ENCODE measurements at places on chromosomes 6 and 20.

GRCh38 chr6:25263657-25264056 is 15.5 kb upstream of the CARMIL1 start:
- no peak for DNase-seq

GRCh38 chr6:161407581-161407980 is 133.7 kb upstream of the AGPAT4 start:
- DNase-seq = no peak

DNA sequence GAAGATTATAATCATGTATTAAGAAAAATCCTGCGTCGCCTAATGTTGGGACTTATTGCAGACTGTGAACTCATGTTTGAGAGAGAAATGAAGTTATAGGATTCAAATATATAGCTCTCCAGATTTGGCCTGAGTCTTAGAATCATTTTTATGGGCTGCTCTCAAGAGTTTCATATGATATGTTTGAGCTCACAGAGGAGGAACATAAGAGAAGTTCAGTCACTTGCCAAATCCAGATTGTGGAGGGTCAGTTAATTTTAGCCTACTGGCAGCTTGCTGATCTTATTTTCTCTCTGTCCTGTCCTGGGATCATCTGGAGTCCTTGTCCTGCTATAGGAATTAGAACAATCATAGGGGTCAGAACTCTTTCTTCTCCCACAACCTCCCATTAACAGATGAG is 186.1 kb upstream of the SUPT3H start:
- no peak for DNase-seq

- DNase-seq = no peak
These were observed 191.9 kb downstream of the BCAS1 start for GRCh38 chr20:53878262-53879047.

DNA sequence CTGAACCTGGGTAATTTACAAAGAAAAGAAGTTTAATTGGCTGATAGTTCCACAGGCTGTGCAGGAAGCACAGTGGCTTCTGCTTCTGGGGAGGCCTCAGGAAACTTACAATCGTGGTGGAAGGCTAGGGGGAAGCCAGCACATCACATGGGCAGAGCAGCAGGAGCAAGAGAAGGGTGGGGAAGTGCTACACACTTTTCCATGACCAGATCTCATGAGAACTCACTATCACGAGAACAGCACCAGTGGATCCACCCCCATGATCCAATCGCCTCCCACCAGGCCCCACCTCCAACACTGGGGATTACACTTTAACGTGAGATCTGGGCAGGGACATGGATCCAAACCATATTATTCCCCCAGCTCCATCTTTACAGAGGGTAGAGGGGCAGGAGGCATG is 166.4 kb downstream of the NFATC2 start:
- DNase-seq = no peak

DNA sequence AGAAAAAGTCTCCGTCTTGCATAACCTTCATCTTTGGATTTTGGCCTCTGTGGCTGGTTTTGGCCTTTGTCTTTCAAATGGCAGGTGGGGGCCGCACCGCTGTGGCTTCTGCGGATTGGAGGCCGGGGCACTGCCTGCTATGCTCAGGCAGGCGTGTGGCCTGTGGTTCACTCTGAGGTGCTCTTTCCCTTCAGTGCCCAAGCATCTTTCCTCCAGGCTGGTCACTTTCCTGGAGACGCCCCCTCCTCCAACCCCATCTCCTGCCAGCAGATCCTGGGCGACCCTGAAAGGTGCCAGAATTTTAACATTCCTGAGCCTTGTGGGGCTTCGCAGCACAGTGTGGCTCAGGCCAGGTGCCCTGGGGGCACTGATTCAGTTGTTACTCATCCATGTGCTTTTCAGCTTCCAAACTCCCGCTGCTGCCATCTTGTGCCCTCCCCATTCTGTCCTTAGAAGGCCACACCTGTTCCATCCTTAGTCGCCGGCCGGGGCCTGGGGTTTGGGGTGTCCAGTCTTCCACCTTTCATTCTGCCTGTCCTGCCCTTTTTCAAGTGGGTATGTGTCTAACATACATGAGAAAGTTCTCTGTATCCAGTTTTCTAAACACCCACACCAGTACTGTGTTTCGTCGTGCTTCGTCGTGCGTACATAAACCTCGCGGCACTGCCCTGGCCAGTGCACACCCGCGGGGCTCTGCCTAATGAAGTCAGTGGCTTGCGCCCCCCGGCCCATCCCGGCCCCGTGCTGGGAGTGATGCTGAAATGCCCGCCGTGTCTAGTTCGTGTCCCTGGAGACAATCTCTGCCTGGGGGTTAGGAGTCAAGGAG is 12.1 kb downstream of the SS18L1 start:
- no peak for DNase-seq

- no peak for DNase-seq
These were observed 142.5 kb upstream of the FERMT1 start for GRCh38 chr20:6265204-6265904.

GRCh38 chr6:169035385-169036240 is 218.0 kb downstream of the THBS2 start:
- DNase-seq = no peak

DNA sequence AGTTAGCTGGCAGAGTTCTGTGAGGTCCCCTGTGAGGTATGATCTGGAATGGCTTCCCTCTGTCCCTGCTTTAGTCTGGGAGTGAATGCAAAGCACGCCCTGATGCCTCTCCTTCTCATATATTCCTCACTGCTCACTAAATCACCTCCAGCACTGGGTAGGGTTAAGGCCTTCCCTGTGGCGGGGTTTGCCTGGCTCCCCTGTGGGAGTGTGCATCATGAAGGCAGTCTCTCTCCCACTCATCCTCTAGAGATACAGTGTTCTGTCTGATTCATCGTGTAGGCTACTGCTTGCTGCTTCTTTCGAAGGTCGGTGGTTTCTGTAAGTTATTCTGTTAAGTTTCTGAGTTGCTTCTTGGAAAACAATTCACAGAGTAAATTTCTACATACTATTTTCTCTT is 420.0 kb upstream of the EYS start:
- no peak for DNase-seq

DNA sequence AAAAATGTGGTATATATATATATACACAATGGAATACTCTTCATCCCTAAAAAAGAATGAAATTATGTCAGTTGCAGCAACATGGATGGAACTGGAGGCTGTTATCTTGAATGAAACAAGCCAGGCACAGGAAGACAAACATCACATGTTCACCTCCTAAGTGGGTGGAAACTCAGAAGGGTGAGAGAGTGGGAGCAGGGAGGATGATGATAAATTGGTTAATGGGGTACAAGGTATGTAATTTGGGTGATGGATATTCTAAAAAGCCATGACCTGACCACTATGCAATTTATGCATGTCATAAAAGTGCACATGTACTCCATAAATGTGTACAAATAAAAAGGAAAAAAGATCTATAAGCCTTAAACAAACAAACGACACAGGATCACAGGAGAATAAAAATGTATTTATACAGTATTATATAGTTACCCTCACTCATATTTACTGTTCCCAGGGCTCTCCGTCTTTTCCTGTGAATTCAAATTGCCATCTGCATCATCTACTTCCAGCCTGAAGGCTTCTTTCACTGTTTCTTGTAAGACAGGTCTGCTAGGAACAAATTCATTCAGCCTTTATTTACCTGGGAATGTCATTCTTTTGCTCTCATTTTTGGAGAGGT is 89.8 kb downstream of the SYNDIG1 start:
- no peak for DNase-seq

GRCh38 chr6:167499161-167499660 is 174.3 kb downstream of the TTLL2 start:
- DNase-seq = no peak

GRCh38 chr6:2659882-2660281 is 90.8 kb downstream of the MYLK4 start:
- no peak for DNase-seq

DNA sequence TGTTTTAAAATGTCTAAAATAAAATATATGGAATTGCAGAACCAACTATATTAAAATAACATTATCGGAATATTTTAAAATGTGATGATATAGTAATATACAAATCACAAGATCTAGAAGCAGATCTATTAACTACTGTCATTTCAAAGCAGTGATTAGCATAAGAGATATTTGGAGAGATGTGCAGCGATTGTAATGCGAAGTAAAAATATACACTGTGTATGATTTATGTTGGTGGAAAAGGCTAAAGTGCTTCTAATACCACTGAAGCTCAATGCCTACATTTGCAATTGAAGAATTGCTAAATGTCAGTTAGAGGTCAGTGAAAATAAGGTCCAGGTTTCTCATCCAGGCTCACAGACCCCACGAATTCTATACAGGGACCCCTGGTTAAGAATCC is 248.6 kb upstream of the PLN start:
- DNase-seq = no peak

DNA sequence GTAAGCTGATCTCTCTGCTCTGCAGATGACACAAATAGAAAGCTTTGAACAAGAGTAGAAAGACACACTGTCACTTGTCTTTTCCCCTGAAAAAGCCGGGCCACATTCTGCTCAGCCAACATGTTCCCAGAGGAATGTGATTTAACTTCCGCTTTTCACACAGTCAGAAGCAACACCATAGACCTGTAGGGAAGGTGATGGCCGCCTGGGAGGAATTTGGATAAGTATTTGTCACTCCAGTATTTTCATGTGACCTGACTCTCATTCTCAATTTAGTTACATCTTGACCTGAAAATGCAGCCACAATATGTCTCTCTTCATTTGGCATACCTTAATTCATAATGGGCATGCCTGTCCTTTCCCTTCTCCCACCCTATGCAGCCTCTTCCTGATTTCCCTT is 2.0 kb upstream of the GRM1 start:
- DNase-seq = no peak

GRCh38 chr6:5205877-5206850 is 54.6 kb downstream of the LYRM4 start:
- no peak for DNase-seq

DNA sequence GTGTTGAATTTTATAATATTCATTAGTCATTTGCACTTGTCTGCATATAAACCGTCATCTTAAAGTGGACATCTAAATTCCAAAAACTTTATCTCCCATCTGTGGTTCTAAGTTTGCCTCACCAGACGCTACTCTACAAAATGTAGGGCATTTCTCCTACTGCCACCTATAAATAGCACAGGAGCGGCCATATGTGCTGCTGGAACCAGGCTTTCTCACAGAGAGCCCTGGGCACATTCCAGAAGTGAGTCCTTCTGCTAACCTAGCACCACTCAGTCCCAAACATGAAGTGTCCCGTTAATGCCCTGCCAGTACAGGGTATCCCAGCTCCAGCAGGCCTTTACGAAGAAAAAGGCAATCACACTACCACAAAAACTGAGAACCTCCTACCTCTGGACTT is 153.7 kb downstream of the TMEM242 start:
- no peak for DNase-seq

All from stimulated activated CD8-positive, alpha-beta memory T cell treated with anti-CD3 and anti-CD28 coated beads, Interleukin-15, amount 100 ng/mL, for 4 hours (primary cell).